ENCODE measurements at places on chromosomes 2 and 18.

DNA sequence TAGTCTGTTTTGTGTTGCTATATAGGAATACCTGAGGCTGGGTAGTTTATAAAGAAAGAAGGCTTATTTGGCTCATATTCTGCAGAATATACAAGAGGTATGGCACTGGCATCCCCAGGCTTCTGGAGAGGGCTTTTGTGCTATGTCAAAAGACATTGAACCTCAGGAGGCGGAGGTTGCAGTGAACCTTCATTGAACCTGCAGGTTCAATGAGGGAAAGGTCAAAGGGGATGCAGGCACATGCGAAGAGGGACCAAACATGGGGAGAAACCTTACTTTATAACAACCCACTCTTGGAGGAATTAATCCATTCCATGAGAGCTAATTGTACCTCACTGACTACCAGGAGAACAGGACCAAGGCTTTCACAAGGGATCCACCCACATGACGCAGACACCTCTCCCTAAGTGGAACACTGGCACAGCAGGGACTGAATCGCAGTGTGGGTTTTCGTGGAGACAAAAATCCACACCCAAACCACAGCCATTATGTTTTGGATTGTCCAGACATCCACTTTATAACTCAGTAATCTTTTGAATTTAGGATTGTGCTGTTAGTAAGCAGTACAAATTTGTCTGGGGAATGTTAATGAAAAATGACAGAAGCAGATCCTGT is 4.1 kb upstream of the SERPINB8 start:
- DNase-seq = no peak

DNA sequence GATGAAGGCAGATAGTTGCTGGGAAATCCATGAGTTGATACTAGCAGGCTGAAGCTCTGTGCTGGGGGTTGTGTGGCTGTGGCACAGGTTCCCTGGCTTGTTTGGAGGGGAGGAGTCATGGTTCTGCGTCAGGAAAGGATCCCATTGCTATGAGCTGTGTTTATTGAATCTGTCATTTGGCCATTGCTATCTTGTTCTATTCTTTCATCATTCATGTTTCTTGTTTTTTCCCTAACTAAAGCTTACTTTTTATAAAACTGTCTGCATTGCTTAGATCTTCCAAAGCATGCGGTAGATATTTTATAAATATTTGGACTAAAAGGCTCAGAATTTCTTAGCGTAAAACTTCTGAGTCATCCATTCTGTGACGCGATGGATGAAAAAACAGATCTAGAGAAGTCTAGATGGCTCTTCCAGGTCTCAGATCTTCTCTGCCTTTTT is 335.3 kb downstream of the PTPRM start:
- DNase-seq = no peak

GRCh38 chr2:15049096-15049993 is 416.8 kb downstream of the LRATD1 start:
- DNase-seq = no peak

- no peak for DNase-seq
Observed at GRCh38 chr2:88250404-88250803, 80.3 kb downstream of the THNSL2 start.

Data from midbrain (tissue), 1 donor.